ENCODE measurements at places on chromosomes 12 and 14. TPM values are rescaled to one million over a fixed set of nuclear protein-coding genes. Genes with fewer than 3 reads are reported as not detected.

The KRT78 gene
- total RNA-seq: not detected

The RASSF8 gene
- 46.0 TPM for total RNA-seq

The PHETA1 gene
- total RNA-seq: 9.8 TPM

The RAPGEF3 gene
- total RNA-seq: 46.5 TPM

The ERP29 gene
- 84.5 TPM for total RNA-seq

The GLIPR1L2 gene
- total RNA-seq: 3.4 TPM

The ZNF268 gene
- total RNA-seq: 53.6 TPM

The CLEC4C gene
- total RNA-seq: 0.29 TPM

The CPNE6 gene
- total RNA-seq: not detected

The MARCHF9 gene
- 8.9 TPM for total RNA-seq

The SERPINA9 gene
- total RNA-seq: not detected

The KLRG1 gene
- 3.9 TPM for total RNA-seq

The SIX6 gene
- not detected for total RNA-seq

The MGP gene
- total RNA-seq: 54.7 TPM

The NKX2-1 gene
- total RNA-seq: not detected

The SDR9C7 gene
- total RNA-seq: not detected

The CLEC2A gene
- not detected for total RNA-seq

The CCDC88C gene
- 38.6 TPM for total RNA-seq

The PLEKHD1 gene
- total RNA-seq: 4.3 TPM

The KRT74 gene
- not detected for total RNA-seq

The TMPRSS12 gene
- not detected for total RNA-seq

The ARHGEF25 gene
- 29.2 TPM for total RNA-seq

The LUM gene
- total RNA-seq: 49.0 TPM

The KCNMB4 gene
- 8.9 TPM for total RNA-seq

The CCDC198 gene
- 176 TPM for total RNA-seq

The CIPC gene
- total RNA-seq: 24.5 TPM

The SLC2A14 gene
- total RNA-seq: 0.64 TPM

The KRT6C gene
- total RNA-seq: not detected

The TEX52 gene
- total RNA-seq: not detected

The CCDC175 gene
- total RNA-seq: 1.5 TPM

The MIP gene
- total RNA-seq: not detected

The C14orf132 gene
- 54.0 TPM for total RNA-seq

The GPD1 gene
- 60.8 TPM for total RNA-seq

The BDKRB2 gene
- 7.8 TPM for total RNA-seq

The PGF gene
- total RNA-seq: 9.6 TPM

The ITGA7 gene
- 79.3 TPM for total RNA-seq

The B3GNT4 gene
- total RNA-seq: 1.1 TPM

The A2M gene
- total RNA-seq: 306 TPM

The ACSS3 gene
- total RNA-seq: 38.7 TPM

The MYO1H gene
- total RNA-seq: 0.53 TPM

The MYF6 gene
- 23.4 TPM for total RNA-seq

The KCNC2 gene
- 2.2 TPM for total RNA-seq

The PRKD1 gene
- 32.4 TPM for total RNA-seq

The RNASE3 gene
- 3.3 TPM for total RNA-seq

The IFNG-AS1 gene
- 0.70 TPM for total RNA-seq

The OR6C65 gene
- not detected for total RNA-seq

The KHNYN gene
- total RNA-seq: 47.3 TPM

The PPM1A gene
- total RNA-seq: 44.8 TPM
